ENCODE measurements at places on chromosomes 2 and 18.

GRCh38 chr18:36899289-36899688 is 70.4 kb downstream of the KIAA1328 start:
- no peak for DNase-seq

GRCh38 chr2:54083021-54083420 is 32.4 kb upstream of the ACYP2 start:
- DNase-seq: no peak

- no peak for DNase-seq
Measured at GRCh38 chr18:63379639-63379962, 12.6 kb upstream of the KDSR start.

GRCh38 chr2:190197143-190197720 is 122.4 kb downstream of the HIBCH start:
- no peak for DNase-seq

- no peak for DNase-seq
Measured at GRCh38 chr2:48131539-48132270, 225.4 kb upstream of the FBXO11 start.

All from cardiac septum (tissue), 1 donor.